Chondrocyte (in vitro differentiated cells): ENCODE measurements at places on chromosomes 6 and 20. TPM values are rescaled to one million over a fixed set of nuclear protein-coding genes. Genes with fewer than 3 reads are reported as not detected.

The FAXC gene
- total RNA-seq, result 6.8 to 9.7 TPM (median 8.0 TPM) in 3 replicates

The LINC00237 gene
- total RNA-seq, result not detected in 3 replicates

The ESR1 gene
- total RNA-seq, result not detected in 3 replicates

The CFAP61 gene
- not detected in 3 replicates for total RNA-seq

The SLC16A10 gene
- 0.02 TPM in 1 of 3 replicates, not detected in the others for total RNA-seq

The MEI4 gene
- total RNA-seq, result not detected in 3 replicates

The HFE gene
- total RNA-seq, result 6.1 to 7.5 TPM (median 6.4 TPM) in 3 replicates
